SW480 (cell line): ENCODE measurements at places on chromosomes 3 and 15.

DNA sequence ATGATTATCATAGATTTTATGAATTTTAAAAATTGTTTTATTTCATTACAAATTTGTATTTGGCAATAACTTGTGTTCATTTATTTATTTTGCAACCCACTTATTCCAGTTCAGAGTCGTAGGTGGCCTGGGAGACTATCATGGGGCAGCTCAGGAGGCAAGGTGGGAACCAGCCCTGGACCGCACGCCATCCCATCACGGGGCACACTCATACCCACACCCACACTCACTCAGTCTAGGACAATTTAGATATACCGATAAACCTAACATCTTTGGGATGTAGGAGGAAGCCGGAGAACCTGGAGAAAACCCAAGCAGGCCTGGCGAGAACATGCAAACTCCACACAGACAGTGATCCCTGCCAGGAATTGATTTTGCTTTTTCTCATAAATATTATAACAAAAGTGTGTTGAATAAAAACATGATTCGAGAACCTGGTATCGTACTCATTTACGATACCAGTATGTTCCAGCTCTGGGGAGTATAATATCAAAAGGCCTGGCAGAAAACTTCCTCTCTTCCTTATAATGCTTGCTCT lies 205.3 kb downstream of the NFKBIZ start:
- no peak for DNase-seq

- no peak for DNase-seq
Measured at GRCh38 chr15:83410532-83410931, 36.6 kb upstream of the SH3GL3 start.

- no peak for DNase-seq
Measured at GRCh38 chr15:61639491-61639890, 410.4 kb upstream of the RORA start.

DNA sequence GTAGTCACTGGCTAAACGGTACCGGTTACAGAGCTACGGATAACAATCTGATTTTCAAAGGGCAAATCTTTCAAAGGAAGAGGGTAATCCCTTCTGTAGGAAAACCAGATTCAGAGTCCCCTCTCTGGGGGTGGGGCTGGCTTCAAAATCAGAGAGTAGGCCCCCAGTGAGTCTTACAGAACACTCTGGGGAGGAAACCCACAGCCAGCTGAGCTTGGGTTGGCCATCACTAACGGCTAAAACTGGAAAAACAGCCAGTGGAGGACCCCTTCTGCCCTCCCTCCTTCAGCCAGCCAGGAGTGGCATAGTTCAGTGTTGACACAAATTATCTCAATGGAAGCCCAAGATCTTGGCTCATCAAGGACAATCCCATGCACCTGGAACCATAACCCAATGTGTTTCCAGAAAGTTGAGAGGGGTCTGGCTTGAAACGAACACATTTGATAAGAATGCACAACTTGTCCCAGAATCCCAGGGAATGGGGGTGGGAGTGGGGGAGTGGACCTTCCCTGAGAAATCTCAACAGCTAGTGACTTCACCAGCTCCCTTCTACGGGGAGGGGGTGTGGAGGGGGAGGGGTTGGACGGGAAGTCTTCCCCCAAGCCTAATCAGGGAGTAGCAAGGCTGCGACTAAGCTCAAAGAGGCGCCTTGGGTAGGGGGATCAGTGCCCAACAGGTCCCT lies 1.0 kb downstream of the RASL12 start:
- DNase-seq = no peak

- no peak for DNase-seq
Measured at GRCh38 chr15:38781196-38781595, 216.6 kb upstream of the RASGRP1 start.

GRCh38 chr15:80785335-80785734 lies 6.2 kb downstream of the CEMIP start:
- DNase-seq = no peak

DNA sequence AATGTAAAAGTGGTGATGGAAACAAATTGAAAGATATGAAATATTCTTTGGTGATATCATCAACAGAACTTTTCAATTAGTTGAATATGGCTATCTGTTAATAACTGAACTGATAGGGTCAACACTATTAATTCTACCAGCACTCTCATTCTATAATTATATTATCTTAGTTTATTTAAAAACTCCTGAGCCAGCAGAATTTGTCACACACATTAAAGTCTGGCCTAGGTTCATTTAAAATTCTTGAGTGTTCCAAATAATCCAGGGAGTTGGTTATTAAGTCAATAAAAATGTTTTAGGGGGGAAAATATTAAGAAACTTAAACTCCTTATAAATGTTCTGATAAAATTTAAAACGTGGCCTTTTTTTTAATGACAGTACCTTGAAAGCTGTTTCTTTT lies 189.6 kb upstream of the GRM7 start:
- DNase-seq = no peak

DNA sequence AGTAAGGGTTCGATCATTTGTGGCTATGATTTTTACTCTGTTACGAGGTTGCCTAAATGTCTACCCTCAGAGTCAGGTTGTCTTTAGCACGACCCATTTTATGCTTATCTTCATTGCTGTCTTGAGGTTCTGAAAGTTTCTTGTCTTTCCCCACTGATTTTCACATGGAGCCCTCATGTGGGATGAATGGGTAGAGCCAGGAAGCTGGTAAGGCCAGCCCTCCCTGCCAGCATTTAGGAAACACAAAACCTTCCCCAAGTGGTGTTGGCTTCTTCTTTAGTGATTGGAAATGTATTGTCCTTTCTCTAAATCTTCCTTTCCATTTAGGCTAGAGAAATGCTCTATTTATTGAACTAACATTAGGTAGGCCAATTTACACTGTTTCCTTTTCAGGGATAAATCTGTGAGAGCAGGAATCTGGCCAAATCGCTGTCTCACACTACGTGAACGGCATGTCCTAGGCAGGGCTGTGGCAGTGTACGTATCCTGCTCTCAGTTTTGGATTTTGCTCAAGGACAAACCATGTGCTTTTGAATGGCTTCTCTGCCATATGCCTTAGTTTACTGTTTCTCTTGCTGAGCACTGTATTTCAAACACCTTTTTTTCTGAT lies 43.7 kb downstream of the MYZAP start:
- no peak for DNase-seq

DNA sequence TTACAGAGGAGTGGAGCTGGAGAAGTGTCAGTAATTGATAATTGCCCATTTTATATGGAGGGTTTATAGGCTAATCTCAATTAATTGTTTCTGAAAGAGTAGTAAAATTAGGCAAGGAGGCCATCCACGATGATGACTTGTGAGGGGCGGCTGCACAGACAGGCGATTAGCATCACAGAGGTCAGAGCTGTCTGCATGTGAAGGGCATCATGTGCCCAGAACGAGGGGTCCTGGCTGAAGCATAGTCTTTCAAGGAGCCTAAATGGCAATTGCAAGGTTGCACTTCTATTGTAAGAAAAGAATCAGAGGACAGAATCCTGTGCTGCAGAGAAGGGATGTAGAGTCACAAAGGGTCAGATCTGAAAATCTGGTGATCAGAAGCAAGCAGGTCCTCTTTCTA lies 196.6 kb downstream of the EBLN2 start:
- no peak for DNase-seq
